ENCODE measurements at places on chromosomes 11 and 22. TPM values are rescaled to one million over a fixed set of nuclear protein-coding genes. Genes with fewer than 3 reads are reported as not detected.

GRCh38 chr11:78313898-78314297 lies 103.7 kb downstream of the GAB2 start:
- no peak for DNase-seq

DNA sequence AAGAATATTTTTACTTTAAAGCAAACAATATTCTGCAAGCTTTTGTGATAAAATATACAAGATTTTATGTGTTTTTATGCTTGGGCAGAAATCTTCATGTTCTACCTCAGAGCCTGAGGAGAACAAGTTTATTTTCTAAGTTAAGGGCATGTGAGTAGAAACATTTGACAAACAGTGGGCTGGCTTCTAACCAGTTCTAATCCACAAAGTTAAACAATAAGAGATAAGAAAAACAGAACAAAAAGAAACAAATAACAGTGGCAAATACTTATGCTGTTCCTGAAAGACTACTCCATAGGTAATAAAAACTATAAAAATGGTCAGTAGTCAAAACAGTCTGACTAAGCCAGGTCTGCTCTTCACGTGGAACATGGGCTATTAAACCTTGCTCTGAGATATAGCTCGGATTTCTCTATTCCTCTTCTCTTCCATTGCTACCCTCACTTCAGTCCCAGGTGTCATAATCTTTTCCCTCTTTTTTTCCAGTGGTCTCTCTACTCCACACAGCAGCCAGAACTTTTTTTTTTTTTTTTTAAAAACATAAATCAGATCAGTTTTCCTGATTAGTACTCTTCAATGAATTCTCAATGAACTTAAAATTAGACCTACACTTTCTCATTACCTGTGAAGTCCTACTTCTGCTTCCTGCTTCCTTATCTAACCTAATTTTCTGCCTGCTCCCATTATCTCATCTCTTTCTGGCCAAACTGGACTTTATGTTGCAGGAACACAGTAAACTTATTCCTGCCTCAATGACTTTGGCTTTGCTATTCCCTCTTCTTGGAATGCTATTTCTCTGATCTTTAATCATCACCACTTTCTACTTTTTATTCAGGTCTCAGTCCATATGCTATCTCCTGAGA lies 671.1 kb upstream of the CCDC90B start:
- no peak for DNase-seq

- no peak for DNase-seq
Measured at GRCh38 chr11:57310630-57311086, 14.1 kb downstream of the TNKS1BP1 start.

DNA sequence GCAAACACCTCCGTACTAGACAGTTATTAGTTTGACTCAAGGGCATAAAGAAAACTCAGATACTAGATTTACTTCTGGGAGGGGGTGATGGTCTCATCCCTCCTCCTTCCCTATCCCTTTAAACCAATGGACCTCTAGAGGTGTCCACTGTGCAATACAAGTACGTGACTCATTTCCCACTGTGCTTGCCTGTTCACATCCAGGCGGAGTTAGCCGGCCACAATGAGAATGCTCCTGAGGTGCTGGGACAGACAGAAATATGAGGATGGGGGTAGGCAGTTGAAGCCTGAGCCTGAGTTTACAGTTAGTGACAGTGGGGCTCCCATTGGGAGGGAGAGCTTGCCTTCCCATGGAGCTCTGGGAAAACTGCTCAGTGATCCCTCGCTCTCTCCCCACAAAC lies 8.4 kb upstream of the PMM1 start:
- no peak for DNase-seq

GRCh38 chr11:80061056-80061455 lies 620.2 kb upstream of the TENM4 start:
- no peak for DNase-seq

GRCh38 chr11:110425751-110426545 lies 3.8 kb upstream of the FDX1 start:
- no peak for DNase-seq

GRCh38 chr11:130608287-130608686 lies 159.8 kb downstream of the ADAMTS15 start:
- DNase-seq: no peak

- no peak for DNase-seq
Measured at GRCh38 chr22:35746248-35746647, 28.6 kb downstream of the APOL5 start.

- no peak for DNase-seq
Measured at GRCh38 chr11:28528217-28528616, 420.0 kb downstream of the METTL15 start.

DNA sequence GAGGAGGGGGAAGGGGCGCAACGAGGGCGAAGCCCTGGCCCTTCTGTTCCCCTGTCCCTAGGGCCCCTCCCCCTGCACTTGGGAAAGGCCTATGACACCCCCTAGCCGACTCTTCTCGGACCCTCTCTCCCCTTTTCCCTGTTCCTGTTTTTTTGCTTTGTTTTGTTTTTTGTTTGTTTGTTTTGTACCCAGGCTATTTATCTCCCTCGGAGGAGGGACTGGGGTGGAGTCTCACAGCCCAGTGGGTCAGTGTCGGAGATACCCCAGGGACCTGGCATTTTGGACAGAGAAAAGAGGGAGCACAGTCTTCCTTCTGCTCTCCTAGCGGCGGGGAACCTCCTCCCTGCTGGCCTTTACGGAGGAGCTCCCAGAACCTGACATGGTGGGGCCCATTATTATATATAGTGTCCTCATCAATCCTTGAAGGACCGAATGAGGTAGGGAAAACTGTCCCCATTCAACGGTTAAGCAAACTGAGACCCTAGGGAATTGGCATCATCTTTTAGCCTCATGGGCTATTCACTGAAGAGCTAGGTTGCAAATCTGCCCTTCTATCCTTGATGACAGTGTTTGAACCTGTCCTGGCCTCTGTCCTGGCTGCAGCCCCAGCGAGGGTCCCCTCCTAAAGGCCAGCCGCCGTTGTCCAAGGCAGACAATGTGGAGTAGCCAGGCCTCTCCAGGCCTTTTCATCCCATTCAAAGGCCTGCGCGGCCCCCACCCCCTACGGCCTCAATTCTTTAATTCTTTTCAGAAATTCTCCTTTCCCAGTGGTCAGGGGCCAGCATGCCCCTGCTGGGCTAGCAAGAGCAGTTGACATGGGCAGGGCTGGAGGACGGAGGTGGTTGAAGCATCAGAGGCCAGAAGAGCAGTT lies 911 bp downstream of the EMID1 start:
- DNase-seq: no peak

DNA sequence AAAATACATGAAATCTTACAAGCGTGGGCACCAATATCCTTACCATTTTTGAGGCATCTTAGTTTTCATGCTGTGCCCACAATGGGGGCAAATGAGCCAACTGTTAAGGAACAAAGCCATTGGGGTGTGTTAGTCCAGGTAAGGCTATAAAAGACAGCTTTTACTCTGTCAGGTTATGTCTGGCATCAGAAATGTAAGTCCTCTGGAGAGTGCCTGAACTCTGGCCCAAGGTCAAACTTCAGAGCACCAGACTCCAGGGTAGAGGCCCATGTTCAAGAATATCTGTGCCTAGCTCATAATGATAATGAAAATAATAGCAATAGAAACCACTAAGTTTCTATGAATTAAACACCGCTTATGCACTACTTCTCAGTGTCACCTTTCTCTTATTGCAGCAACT lies 105.5 kb downstream of the CSNK2A3 start:
- DNase-seq: no peak

DNA sequence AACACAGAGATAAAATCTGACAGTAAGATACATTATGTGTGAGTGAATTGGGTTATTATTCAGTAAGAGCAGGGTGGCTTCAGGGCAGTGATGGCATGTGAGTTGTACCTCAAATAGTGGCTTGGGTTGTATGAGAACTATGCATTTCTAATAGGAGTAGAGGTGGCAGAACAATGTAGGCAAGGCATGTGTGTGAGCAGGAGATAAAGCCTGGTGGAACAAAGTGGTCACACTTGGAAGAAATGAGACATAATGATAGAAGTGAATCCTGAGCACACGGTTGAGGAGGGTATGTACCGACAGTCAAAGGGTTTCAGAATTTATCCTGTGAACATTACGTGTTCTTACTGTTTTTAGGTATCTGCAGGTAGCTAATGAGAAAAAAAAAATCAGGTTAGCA lies 159.3 kb downstream of the CASP12 start:
- no peak for DNase-seq

DNA sequence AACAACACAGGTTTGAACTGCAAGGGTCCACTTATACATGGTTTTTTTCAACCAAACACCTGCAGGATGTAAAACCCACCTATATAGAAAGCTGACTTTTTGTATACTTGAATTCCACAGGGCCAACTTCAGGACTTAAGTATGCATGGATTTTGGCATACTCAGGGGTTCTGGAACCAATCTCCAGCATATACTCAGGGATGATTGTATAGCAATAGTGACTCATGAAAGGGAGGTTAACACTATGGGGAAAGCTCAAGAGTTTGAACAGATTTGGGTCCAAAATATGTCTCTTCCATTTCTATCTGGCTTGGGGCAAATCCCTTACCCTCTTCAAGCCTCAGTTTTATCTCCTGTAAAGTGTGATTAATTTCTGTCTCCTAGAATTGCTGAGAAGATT lies 94.9 kb downstream of the MICAL2 start:
- DNase-seq: no peak

TMEM121B gene
- total RNA-seq: 0.53 TPM

OR52A1 gene
- not detected for total RNA-seq

RAB36 gene
- 1.3 TPM for total RNA-seq

LAYN gene
- 2.3 TPM for total RNA-seq

CSF2RB gene
- 3.2 TPM for total RNA-seq

PYGM gene
- total RNA-seq: 0.76 TPM
